ENCODE measurements at places on chromosomes 3 and 15.

- DNase-seq: no peak
These were observed 103.8 kb downstream of the CPN2 start for GRCh38 chr3:194247350-194247740.

DNA sequence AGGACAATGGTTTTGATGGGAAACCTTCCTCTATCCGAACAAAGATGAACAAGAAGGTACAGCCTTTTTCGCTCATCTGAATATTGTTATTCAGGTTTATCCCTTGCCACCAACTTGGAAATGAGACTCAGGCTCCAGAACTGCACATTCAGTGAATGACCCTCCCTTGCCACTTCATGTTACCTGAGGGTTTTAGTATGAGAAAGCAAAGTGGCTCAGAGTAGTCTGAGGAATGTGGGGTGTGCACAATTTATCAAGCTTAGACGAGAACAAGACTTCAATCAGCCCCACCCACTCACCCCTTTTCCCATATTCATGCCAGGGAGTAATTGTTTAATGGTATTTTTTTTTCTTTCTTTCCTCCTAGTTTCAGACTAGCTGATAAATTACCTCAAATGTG lies 265.3 kb upstream of the POU1F1 start:
- no peak for DNase-seq

- DNase-seq: no peak
These were observed 643.0 kb upstream of the GOLIM4 start for GRCh38 chr3:168738527-168739325.

DNA sequence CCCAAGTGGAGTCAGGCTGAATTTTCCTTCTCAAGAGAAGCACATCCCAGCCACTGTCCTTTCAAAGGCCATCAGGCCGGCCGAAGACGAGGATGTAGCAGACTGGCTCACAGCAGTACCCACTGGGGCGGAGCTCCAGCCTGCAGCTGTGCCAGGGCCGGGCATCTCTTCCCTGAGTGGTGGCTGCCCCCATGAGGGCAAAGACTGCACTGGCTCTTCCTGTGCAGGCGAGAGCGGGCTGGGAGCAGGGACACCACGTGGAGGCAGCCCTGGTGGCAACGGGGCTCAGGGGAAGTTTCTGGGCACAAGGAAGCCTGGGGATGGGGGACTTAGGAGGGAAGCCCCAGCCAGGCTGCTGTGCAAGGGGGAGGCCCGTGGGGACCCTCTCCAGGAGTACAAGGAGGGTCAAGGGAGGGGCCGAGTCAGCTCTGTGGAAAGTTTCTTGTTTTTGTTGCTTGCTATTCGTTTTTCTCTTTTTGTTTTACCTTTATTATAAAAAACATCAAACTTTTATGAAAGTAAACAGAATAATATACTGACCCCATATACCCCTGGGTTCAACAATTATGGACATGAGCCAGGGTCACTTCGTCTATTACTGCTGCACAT lies 66.1 kb downstream of the RPN1 start:
- peak; percentile 58 for DNase-seq

GRCh38 chr3:88480822-88481221 lies 331.1 kb downstream of the C3orf38 start:
- DNase-seq: no peak

GRCh38 chr3:160472344-160472743 lies 22.8 kb upstream of the TRIM59 start:
- no peak for DNase-seq

GRCh38 chr15:43508421-43508820 lies 9.0 kb upstream of the MAP1A start:
- DNase-seq: no peak

DNA sequence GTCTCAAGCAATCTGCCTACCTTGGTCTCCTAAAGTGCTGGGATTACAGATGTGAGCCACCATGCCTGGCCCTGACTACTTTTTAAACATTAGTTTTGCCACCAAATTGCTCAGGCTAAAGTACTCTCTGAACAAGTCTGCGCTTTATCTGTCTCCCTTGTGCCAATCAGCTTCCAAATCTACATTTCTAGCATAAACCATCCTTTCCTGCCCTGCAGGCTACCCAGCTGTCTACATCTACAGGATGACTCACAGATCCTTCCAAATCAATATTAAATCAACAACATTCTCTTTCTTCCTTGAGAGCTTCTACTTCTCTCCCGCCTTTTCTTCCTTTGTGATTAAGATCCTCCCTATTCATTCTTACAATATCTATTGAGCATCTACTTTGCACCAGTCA lies 16.0 kb upstream of the ATOSA start:
- DNase-seq: no peak

DNA sequence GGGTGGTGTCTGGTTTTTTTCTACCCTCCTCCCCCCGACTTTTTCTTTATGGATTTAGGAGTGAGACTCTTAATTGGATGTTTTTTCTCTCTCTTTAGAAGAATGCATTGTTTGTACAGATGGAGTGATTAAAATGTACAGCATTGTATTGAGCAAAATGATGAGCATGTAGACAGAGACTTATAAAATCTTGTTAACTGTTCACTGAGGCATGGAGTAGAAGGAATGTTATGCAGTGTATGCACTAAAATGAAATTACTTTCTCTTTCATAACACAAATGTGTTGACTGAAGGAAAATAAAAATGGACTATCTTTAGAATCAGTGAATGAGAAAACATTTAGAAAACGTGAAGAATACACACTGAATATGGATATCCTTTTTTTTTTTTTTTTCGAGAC lies 39.8 kb downstream of the ZFAND6 start:
- DNase-seq: no peak

DNA sequence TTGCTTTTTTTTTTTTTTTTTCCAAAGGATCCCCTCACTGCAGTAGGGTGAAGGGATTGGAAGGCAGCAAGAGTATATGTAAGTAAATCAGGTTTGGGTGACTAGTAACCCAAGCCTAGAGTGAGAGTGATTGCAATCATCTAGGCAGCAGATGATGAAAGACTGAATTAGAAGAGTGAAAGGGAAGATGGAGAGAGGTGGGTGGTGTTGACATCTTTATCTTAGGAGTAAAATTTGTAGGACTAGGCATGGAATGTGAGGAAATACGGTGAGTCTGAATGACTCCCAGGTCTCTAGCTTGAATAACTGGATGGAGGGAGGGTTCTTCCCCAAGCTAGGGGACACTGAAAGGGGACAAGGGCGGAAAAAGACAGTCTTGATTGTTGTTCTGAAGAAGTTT lies 63.4 kb downstream of the TPRG1 start:
- no peak for DNase-seq

DNA sequence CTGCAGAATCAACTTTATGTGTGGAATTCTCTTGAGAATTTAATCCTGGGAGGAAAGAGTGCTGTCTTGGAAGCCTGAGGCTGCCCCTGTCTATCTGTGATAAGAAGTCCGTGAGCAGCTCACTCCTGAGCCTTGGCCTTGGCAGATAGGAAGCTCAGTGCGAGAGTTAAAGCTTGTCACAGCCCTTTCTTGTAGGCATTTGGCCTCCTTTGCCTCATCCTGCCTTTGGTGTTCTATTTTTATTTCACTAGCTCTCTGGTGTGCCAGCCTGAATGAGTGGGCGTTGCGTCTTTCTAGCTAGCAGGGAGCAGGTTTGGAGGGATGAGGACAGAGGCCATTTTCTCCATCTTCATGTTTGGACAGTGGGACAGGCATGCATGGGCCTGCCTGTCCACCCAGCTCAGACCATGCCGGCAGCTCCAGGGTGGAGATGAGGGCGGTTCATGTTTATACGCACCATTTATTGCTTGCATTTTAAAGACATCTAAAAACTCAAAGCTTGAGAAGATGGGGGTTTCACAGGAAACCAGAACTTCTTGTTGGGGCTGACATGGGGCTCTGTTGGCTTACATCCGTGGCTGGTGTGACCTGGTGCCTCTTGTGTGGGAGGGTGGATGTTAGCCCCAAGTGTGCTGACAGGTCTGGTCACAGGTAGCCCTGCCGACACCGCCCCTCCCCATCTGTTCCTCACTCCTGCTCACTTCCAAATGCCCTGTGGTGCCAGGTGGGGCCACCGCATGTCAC lies 29.8 kb downstream of the IRAK2 start:
- DNase-seq: peak; percentile 52

DNA sequence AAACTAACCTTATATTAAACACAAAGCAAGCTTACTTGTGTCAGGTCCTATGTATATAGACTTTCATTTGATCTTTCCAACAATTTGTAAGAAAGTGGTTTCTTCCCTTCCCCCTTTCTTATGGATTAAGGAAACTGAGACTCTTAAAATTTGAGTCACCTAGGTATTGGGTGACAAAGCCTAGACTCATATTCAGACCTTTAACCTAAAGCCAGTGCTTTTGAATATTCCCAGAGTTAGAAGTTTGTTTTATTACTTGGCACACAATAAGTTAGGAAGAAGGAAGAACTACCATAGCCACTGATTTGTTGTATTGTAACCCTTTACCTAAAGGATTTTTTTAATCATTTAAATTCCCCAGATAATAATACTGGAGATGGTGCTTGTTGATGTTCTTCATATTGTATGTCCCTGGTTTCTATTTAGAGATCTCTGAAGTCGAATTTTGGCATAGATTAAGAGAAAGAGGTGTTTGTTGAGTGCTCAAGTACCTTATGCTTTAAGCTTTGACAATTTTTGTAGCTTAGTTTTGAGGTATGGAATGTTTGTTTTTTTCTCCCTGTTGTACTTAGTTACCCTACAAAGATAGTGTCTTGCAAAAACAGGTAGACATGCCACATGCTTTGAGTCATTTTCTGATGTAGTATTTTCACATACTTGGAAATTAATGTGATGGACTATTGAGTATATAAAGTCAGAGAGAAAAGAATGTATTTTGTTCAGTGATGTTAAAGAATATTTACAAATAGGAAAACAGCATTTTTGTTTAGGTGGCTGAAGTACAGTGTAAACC lies 11.2 kb downstream of the TSC22D2 start:
- DNase-seq: no peak

DNA sequence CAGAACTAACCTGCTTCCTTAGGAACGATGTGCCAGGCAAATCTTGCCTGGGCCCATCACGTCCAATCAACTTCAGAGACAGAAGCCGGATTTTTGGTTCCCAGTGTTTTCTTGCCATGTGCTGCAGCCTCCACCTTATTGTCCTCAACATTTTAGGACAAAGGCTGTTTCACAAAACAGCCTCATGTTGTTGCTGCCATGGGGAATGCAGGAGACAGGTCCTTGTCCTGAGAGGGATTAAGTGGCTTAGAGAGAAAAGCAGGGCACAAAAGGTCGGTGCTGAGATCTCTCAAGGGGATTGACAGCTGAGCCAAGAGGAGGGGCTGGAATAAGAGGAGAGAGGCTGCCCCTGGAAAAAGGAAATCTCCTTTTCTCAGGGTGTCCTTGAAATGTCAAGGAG lies 11.3 kb upstream of the NMNAT3 start:
- DNase-seq: no peak

DNA sequence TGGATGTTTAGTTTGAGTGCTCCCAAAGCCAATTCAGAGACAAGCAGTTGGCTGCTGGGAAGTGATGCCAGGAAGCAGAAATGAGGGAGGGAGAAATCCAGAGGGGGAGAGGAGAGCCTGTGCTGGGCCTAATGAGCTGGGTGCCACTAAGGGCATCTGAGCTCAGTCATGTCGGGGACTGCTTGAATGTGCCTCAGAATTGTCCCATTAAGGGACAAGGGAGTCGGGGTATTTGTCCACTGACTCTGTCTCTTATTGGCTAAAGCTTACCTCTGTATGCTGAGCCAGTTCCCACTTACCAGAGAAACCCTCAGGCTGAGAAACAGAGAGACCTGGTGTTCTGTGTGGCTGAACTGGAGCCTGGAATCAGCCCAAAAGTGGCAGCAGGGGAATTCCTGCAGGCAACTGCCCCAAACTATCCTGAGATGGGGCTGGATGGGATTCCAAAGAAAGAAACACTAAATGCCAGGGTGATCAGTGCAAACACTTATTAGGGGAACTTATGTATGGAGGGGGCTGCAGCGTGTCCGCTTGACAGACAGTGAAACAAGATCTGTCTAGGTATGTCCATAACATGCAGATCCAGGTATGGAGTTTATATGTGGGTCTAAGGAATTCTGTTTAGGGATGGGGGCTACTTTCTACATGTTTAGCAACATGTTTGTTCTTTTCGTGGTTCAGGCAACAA lies 48.6 kb downstream of the NR1D2 start:
- DNase-seq: no peak

GRCh38 chr3:42066516-42067181 lies 24.5 kb upstream of the TRAK1 start:
- DNase-seq: peak; percentile 61

DNA sequence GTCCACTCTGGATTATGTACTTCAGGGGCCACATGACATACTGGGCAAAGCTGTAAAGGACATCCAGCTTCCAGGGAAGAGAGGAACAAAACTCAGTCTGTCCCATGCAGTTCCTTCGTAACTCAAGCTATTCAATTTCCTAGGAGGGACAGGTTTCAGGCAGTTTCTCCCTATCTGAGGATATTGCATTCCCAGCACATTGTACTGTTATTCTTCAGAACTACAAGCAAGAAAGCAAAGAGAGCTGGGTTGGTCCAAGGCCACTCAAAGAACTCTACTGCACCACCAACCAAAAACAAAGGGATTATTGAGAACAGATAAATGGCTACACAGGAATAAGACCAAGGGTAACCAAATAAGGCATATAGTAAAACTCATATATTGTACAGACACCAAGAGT lies 117.6 kb upstream of the ARL6 start:
- no peak for DNase-seq

- DNase-seq: peak; percentile 81
These were observed 223.4 kb upstream of the CGNL1 start for GRCh38 chr15:57152666-57153539.

- peak; percentile 63 for DNase-seq
These were observed 85.5 kb downstream of the CD200R1L start for GRCh38 chr3:112761062-112761638.

DNA sequence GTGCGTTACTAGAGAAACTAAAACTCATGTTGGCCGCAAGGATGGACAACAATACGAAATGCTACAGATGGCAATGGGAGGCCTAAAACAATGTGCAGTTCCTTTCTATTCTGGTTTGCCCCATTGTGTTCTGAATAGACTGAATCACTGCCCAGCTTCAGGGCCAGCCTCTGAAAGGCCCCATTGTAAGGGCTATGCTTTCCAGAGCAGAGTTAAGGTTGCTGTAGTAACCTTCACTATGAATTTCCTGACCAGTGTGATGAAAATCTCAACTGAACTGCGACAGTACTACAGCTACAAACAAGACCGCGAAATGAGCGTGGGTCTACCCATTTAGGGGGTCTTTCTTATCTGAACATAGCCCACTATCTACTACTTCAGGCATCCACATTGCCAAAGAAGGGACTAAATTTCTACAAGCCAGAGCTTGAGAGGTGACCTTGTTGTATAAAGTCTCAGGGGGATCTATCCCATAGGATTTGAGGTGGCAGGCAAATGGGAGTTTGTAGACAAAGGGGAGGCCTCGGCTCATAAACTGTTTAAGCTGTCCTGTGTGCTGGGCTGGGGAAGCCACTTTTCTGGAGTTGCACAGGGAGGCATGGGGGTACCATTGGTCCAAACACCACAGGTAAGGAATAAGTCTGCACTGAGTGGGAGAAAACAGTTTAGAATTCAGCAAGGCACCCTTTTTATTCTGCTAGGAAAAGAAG lies 80.1 kb downstream of the MYO1E start:
- DNase-seq: no peak
